ENCODE measurements at places on chromosomes 12 and 14. TPM values are rescaled to one million over a fixed set of nuclear protein-coding genes. Genes with fewer than 3 reads are reported as not detected.
A peak's percentile ranks its signal among the peaks of the same experiment; 100 is the strongest.

DNA sequence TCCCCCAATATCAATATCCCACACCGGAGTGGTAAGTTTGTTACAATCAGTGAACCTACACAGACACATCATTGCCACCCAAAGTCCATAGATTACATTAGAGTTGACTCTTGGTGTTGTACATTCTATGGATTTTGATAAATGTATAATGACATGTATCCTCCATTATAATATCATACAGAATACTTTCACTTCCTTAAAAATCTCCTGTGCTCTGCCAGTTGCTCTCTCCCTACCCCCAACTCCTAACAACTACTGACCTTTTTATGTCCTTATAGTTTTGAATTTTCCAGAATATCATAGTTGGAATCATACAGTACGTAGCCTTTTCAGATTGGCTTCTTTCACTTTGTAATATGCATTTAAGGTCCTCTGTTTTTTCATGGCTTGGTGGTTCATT lies 48.4 kb downstream of the SLC4A8 start:
- DNase-seq = no peak

GRCh38 chr14:70832561-70833305 lies 23.4 kb upstream of the MAP3K9 start:
- no peak for DNase-seq

DNA sequence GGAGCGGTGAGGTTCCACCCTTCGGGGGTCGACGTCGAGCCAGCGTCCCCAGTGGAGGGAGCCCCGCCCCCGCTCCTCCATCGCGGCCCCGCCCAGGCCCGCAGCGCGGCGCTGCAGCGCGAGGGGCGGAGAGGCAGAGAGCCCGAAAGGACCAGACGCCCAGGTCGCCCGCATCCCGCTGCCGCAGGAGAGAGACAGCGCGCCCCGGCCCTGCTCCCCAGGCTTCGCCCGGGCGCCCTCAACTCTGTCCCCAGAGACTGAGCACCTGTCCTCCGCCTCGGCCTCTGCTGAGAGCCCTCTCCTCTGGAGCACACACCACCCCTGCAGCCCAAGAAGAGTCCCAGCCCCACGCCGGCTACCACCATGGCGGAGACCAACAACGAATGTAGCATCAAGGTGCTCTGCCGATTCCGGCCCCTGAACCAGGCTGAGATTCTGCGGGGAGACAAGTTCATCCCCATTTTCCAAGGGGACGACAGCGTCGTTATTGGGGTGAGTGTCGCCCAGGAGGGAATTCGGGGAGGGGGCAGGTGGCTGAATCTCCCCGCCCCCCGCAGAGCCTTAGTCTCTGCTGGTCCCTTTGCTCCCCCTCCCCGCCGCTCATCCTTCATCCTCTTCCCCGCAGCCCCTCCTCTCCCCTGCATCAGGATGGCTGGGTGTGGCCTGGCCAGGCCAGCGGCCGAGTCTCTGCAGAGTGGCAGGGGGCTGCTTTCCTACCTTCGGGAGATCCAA lies at the start of gene KIF5A:
Gene KIF5A, plus strand, starts transcription at position 136 of the 732 bp plus-strand sequence. Its CDS starts 228 bp downstream, at position 364.
- DNase-seq = peak; percentile 61

- no peak for DNase-seq
These were observed 311.4 kb downstream of the TMEM132D start for GRCh38 chr12:129592449-129592848.

DNA sequence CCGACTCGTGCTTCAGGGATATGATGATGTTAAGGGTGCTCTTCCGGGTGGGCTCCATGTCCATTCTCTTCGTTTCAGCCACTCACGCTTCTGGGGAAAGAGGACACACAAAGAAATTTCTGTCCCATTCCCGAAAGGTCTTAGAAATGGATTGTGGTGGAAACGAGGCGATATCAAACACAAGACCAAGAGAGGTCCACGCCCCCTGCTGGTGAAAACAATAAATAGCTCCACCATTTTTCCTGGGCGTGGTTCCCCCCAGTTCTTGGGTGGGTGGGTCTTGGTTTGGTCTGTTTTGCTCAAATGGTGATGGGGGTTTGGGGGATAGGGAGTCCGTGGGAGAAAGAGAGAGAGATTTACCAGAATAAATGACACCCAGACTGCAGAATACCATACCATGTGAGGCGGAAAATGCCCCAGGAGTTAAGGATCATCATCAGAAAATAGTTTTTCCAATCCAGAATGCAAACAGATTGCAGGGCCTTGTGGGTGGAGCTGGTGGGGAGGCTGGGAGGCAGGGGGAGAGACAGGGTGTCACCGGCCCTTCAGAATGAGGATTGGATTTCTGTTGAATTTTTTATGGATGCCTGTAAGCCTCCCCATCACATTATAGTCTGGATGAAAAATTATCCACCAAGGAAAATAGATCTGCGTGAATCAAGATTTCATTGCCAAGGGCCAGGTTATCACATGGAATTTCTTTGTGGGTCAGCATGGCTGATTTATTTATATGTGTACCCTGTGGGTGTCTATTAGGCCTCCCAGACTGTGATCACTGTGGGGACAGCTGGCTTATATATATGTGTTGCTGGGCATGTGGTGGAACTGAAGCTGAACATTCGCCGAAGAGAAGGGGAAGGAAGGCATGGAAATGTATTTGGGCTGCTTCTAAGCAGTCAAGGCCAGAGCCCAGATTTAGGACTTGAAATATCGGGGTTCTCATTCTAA lies 55.8 kb downstream of the SRRM4 start:
- peak; percentile 39 for DNase-seq

DNA sequence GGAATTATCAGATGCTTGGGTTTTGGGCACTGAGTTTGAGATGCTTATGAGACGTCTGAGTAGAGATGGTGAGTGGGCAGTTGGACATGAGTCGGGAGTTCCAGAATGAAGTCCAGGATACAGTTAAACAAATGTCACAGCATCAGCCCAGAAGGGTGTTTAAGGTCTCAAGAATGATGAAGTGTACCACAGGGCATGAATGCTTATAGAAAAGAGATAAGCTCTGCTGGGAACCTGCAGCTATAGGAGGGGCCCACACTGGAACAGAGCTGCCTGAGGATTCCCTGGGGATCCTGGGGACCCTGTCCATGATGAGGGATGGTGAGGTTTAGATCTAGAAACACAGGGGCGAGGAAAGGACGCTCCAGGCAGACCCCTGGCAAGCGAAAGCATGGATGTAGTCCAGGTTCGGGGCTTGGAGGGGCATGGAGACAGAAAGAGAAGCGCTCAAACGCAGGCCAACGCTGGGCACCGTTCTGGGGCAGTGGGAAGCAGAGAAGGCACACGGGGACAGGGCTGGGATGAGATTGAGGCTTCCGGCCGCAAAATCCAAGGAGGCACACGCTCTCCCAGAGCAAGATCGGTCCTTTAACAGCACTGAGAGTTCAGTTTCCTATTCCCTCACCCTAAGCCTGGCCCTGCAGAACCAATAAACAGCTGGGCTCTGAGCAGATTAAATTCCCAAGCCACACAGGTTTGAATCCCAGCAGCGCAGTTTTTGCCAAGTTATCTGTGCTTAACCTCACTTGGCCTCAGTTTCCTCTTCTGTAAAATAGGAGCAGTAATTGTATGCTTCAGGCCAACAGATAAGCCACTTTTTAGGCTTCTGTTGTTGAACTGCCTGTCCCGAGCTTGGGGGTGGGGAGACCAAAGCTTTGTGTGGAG lies 52.9 kb downstream of the EID3 start:
- DNase-seq = no peak

- no peak for DNase-seq
These were observed 27.5 kb downstream of the P2RX4 start for GRCh38 chr12:121237415-121237814.

DNA sequence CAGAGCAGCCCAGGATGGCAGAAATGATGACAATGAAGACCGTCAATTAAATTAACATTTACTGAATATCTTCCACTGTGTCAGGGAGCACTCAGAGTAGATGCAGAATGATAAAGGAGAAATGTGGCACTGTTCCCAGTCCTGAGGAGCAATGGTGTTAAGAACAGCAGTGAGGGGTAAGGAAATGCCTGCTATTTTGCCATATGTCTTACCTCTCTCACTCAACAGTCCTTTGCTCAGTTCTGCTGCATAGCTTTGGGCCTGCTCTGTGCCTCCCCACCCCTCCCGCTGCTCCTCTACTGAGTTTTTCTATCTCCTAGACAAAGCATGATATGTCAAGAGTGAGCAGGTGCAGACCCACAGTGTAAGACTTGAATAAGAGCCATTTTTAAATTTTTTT lies 318.8 kb downstream of the NAV3 start:
- no peak for DNase-seq

DNA sequence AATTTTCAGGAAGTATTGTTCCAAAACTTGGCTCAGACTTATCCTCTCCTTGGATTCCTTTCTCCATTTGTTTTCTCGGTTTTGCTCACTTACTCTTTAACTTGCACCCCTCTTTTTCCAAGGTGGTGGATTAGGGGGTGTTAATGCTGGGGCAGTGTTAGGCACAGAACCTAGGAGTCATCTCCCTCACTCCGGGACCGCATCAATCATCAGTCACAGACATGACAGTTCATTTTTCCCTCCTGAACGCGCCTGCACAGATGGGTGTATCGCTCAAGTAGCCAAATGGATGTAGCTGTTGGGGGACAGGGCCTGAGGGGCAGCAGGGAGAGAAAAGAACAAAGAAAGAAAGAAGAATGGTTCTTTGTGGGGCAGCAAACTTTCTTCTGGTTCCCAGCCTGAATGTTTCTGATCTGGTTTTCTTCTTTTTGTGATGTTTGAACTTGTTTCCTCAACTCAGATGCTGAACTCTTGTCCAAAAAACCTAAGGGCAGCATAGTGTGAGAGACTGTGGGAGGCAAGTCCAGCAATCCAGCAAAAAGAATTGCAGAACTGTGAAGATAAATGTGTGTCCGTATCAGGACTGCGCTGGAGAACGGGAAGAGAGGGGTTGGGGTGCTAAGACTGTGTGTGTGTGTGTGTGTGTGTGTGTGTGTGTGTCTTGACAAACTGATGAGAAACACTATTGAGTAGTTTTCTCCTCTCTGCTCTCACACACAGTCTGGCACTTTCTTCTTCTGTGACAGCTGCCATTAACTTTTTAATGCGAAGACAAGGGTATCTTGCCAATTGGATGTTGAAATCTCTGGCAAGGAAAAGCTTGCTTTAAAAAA lies 131.1 kb downstream of the FBXL14 start:
- no peak for DNase-seq

DNA sequence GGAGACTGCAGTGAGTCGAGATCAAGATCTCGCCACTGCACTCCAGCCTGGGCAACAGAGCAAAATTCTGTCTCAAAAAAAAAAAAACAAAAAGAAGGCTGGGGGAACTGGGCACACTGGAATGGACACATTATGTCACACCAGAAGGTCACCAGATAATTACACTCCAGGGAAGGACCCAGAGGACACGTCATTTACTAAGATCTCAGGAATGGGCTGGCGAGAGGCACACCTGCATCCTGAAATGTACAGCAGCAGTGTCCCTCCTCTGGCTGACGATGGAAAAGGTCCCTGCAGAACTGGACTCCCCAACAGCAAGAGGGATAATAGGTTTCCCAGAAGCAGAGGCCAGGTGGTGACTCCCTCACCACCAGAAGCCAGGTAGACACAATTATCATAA lies 243.5 kb downstream of the BCL11B start:
- DNase-seq = no peak

DNA sequence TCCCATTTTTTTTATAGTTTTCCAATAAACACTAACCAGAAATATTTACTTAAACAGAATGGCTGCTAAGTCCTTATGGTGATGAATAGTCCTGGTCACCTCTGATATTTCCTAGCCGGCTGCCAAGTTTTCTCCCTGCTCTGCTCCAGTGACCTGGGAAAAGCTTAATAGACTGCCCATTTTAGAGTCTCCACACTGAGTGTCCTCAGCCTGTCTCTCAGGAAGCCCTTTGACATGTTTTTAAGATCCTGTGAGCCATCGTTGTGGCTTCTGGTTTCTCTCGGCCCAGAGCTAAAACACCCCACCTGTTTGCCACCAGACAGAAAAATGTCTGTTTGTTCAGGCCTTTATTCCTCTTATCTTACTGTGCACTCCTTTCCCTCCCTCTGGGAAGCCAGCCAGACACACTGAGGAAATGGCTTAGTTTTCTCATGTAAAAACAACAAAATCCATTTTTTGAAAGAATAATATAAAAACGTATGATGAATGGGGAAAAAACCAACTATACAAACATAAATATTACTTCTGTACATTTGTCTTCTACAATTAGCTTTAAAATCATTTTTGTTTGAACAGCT lies 25.4 kb upstream of the ALDH2 start:
- DNase-seq = peak; percentile 24

DNA sequence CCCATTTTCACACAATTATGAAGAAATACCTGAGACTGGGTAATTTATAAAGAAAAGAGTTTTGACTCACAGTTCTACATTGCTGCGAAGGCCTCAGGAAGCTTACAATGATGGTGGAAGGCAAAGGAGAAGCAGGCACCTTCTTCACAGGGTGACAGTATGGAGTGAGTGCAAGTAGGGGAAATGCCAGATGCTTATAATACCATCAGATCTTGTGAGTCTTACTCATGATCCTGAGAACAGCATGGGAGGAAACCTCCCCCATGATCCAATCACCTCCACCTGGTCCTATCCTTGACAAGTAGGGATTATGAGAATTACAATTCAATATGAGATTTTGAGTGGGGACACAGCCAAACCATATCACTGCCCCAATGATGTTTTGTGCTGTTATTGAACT lies 189.3 kb upstream of the CRY1 start:
- DNase-seq = no peak

GRCh38 chr14:75125617-75126016 lies 1.2 kb downstream of the NEK9 start:
- DNase-seq = no peak

- no peak for DNase-seq
These were observed 34.1 kb upstream of the TUBA1C start for GRCh38 chr12:49230805-49231194.

DNA sequence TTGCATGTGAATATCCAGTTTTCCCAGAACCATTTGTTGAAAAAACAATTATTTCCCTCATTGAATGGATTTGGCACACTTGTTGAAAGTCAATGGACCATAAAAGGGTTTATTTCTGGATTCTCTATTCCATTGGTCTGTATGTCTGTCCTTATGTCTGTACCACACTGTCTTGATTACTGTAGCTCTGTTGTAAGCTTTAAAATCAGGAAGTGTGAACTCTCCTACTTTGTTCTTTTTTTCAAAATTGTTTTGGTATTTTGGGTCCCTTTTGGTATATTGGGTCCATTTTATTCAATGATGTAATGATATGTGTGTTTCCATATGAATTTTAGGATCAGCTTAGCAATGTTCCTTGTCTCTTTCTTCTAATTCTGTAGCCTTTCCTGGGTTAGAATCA lies 64.8 kb downstream of the PPP2R5C start:
- DNase-seq = no peak

DNAJC22 gene
- total RNA-seq = 28.3 TPM

SRRM4 gene
- total RNA-seq = 0.08 TPM

MAP3K9 gene
- total RNA-seq = 9.2 TPM

DNAH10 gene
- total RNA-seq = 0.60 TPM

KRT72 gene
- total RNA-seq = not detected

SLC10A1 gene
- total RNA-seq = 1.7 TPM

STAC3 gene
- 0.23 TPM for total RNA-seq

FOXN4 gene
- total RNA-seq = not detected

BRMS1L gene
- 14.2 TPM for total RNA-seq

TMEM117 gene
- 47.1 TPM for total RNA-seq

KLRC1 gene
- not detected for total RNA-seq

TRIM9 gene
- total RNA-seq = 0.76 TPM

Data from hepatocyte (in vitro differentiated cells).